ENCODE measurements at places on chromosomes 13 and 19.

GRCh38 chr19:46555628-46556280 lies 45.4 kb upstream of the CALM3 start:
- DNase-seq: no peak

DNA sequence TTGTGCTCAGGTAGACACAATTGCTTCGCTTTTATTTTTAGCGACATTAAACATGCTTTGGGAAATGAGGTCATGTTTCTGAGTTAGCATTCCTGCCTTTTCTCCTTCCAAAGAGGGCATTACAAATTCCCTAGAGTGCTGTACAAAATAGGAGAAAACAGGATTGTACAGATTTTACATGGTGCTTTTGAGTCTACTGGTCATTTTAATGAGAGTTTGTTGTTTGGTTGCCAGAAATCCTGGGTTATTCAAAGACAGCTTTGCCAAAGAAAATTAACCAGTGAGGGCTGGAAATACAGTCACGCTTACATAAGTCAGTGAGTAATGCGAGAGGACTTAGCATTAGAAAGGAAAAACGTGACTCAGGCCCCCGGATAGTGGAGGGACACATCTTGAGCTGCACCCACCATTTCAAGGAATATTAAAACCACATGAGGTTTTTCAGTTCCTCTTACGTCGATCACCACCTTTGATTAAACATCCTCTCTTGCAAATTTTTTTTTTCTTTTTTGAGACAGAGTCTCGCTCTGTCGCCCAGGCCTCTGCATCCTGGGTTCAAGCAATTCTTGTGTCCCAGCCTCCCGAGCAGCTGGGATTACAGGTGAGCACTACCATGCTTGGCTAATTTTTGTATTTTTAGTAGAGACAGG lies 55.4 kb downstream of the SACS start:
- peak; percentile 90 for DNase-seq

DNA sequence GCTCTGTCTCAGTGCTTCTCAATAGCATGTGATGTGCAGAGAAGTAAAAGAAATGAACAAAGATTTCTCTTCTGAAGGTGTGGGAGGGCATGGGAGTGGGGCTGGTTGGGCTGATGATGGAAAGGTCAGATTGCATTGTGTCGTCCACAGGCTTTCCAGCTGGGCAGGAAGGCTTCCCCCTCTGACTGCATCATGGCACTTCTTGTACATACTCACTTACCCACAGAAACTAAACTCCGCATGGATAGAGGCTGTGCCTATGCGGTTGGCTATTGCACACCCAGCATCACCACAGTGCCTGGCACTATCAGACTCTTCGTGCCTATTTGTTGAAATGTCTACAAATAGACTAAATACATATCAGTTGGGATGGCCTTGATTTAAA lies 24.4 kb upstream of the TNFSF11 start:
- DNase-seq: no peak

DNA sequence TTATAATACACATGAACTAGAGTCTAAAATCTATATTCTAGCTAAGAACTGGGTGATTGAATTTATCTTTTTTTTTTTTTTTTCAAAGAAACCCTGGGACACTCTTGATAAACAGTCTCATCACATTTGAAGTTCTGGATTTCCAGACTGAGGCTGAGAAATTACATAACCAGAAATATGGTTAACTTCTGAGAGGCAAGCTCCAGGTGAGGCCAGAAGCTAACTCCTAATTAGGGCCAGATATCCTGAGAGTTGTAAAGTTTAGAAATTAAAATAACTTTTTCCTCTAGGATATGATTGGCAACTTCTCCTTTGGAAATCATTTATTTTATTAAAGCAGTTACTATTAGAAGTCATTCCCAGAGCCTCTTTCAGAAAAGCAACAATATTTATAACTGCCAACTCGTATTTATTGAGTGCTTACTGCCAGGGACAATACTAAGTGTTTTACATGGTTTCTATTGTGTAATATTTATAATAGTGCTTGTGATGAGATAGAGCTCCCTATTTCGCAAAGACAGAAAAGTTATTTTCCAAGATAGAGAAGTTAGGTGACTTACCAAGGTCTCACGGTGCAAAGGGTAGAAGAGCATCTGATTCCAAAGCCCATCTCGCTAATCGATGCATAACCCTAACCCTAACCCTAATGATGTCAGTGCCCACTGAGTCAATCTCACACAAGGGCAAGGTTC lies 187.7 kb downstream of the DCT start:
- no peak for DNase-seq

- peak; percentile 34 for DNase-seq
These were observed 122.9 kb upstream of the RNF113B start for GRCh38 chr13:98299966-98300350.

DNA sequence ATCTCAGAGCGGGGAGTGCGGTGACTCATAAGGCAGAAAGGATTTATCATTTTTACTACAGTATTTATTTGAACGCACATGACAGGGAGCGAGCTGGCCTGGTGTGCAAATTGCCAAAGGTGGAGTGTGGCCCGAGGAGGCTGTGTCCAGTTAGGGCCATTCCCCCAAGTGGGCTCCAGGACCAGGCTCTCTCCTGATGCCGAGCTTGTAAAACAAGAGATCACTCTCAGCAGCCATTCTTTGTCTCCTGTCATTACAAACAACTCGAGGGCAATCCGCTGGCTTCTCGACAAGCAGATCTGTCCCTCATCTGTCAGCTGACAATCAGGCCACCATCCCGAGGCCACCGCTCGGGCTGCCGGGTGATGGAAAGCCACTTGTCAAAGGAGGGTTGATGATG lies 418.9 kb downstream of the ZNF536 start:
- no peak for DNase-seq

DNA sequence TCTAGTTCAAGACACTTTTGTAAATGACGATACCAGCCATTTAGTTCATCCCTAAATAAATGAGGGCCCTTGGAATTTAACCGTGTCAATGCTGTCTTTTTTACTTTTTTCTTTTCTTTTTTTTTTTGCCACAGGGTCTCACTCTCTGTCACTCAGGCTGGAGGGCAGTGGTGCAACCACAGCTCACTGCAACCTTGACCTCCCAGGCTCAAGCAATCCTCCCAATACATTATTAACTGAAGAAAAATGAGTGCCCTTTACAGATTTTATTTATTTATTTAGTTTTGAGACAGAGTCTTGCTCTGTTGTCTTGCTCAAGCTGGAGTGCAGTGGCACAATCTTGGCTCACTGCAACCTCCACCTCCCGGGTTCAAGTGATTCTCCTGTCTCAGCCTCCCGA lies 2.9 kb upstream of the MED4 start:
- DNase-seq: no peak

- no peak for DNase-seq
These were observed 149.3 kb downstream of the VWA8 start for GRCh38 chr13:41811588-41812021.

- DNase-seq: no peak
These were observed 31.9 kb downstream of the SLC25A42 start for GRCh38 chr19:19095691-19096090.

All from adipocyte (in vitro differentiated cells).